BJ (cell line): ENCODE measurements at places on chromosomes 11 and 22. TPM values are rescaled to one million over a fixed set of nuclear protein-coding genes. Genes with fewer than 3 reads are reported as not detected.

- no peak for DNase-seq
These were observed 77.9 kb downstream of the BTBD10 start for GRCh38 chr11:13384908-13385640.

DNA sequence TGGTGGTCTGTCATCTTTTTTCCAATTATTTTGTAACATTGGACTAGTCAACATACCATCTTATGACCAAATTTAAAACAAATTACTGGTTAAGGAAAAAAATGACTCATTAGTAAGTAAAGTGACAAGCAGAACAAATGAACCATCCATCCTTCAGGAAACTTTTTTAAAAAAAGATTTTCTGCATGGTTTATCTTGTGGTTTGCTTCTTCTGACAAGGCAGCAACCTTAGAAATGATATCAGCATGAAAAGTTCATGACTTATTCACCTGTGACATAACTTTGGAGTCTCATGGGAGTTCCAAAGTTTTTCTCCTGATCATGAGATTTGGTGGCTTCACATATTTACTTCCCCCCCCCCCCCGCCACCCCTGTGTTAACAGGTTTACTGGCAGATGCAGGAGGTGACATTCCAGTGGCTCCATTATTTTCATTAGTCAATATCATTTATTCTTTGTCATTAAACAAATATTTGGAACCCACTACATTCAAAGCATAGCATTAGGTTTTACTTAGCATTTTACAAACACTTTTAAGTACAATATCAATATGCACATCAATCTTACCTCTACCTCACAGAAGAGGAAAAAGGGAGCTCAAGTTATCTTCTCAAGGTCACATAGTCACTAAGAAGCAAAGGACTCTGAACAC lies 40.7 kb downstream of the DCUN1D5 start:
- no peak for DNase-seq

DNA sequence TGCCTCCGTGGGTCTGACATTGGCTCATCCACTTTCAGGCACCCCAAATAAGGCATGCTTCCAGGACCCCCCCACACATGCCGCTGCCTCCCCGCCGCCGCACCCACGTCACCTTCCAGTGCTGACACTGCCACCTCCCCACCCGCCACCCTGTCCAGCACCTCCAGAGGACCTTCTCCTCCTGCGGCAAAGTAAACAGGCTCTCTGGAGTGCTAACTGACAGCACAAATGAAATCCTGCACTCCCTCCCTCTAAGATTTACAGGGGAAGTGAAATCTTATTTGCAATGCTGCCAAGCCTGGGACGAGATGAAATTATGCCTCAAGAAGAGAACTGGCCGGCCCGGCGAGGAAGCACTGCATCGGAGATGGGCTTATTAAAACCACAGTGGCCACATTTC lies 35.3 kb downstream of the MACROD1 start:
- no peak for DNase-seq

DNA sequence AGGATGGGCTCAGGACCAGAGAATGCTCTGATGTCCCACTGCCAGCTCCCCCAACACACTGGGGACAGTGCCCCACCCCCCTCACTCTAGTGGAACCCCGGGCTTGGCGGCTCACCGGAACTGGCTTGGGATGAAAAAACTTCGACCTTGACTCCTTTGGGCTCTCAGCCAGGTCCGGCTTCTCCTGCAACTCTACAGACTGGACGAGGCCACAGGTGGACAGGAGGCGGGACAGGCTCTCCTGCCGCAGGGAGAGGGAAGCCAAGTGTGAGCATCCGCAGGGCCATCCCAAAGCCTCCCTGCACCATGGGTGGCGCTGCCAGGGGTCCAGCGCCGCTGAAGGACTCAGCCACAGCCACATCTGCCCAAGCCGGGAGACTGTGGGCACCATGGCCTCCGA lies 3.7 kb downstream of the RRP7A start:
- DNase-seq, result no peak

DNA sequence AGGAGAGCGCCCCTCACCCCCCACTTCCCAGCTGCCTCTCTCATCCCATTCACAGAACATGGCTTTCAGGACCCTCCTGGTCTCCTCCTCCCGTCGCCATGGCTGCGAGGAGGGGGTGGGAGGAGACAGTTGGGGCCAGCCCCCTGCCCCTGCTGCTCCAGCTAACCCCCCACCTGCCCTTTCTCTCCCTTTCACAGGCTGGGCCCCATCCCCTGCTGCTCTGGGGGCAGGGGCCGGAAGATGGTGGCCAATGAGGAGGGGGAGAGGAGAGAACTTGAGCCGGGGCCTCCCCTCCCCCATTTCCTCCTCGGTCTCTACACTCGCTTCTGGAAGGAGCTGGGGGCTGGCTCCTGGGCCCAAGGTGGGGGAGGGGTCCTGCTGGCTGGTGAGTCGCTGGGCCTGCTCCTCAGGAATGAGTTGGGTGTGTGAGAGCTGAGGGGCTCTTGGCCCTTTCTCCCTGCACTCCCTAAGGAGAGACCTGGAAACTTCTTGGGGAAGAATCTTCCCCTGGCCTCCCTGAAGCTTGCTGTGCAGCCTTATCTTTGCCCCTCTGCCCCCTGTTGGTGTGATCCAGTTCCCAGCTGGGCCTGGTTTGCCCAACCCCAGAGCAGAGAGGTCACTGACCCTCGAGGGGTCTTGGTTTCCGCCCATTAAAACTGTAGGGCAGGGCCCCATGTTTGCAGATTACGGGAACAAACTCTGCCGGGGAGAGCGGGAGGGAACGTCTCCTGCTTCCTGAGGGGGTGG lies 10.2 kb downstream of the YPEL4 start:
- DNase-seq, result no peak

GRCh38 chr11:102453302-102453695 lies 734 bp upstream of the TMEM123 start:
- DNase-seq, result no peak

DNA sequence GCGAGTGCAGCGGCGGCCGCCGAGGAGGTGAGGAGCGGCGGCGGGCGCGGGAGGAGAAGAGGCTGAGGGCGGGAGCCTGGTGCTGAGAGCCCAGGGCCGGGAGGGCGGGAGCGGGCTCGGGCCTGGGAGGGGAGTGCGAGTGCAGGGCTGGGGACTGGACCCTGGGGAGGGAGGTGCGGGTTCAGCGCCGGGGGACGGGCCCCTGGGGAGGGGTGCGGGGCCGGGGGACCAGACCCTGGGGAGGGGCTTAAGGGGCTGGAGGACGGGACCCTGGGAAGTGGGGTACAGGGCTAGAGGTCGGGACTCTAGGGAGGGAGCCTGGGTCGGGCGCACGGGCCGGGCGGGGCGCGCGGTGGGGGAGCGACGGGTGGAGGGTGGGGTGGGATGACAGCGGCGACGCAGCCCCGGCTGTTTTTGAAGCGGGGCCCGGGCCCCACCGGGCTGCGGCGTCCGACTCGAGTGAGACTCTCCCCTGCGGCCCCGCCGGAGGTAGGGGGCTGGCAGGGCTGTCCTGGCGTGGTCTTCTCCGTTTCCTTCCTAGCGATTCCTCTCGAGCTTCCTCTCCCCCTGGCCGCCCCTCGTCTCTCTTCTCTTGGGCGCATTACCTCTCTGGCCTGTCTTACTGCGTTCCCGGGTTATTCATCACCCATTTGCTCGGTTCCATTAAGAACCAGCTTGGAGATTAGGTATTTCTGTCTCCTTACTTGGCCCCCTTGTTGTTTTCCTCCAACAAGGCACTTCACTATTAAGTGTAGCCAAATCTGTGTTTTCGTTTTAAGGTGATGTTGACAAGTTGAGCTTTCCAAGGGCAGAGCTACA lies 754 bp downstream of the NUP50 start:
- DNase-seq, result no peak

GRCh38 chr11:120022617-120023016 lies 115.3 kb downstream of the TRIM29 start:
- no peak for DNase-seq

GRCh38 chr22:35126993-35127392 lies 61.0 kb downstream of the ISX start:
- DNase-seq, result no peak

DNA sequence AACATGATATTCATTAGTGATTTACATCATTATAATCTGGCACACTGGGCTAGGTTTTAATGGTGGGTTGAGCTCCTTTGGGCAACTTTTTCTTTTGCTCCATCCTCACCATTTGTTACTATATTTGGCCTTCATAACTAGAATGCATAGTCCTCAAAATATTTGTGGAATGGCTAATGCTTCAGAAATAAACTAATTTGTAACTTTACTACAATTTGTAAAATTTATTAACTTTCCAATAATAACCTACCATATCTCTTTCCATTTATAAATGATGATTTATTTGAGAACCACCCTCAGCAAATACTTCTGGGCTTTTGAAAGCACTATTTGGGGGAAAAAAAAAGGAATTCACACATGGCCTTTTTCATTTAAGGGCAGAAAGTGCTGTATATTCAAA lies 79.7 kb downstream of the LARGE2 start:
- DNase-seq, result no peak

DNA sequence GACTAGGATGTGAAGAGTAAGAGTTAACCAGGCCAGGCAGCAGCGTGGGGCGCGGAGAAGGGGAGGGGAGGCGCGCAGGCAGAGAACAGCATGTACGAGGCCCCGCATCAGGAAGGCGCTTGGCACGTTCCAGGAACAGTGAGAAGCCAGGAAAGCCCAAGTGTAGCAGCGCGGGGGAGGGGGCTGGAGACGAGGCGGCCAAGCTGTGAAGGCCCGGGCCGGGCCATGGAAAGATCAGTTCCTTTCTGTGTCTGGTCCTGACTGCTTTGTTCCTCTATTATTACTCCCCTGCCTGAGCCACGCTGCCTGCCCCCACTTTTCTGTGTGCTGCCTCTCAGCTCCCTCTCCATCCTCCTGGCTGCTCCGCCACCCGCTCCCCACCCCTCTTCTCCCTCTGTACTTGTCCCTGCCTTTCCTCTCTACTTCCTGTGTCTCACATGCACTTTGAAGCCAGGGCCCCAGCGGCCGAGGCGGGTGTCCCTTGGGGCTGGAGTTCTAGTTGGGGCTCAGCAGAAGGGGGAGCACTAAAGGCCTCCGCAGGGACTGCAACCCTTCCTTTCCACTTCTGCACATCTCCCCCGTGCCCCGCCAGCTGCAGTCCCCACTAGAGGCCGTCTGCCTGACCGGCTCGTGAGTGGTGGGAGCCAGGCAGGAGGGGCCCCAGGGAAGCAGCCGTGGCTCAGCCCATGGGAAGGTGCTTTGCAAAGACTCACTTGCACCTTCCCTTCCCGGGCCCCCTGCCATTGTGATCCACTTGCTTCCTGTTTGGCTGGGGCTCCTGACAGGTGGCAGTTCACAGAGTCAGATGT lies 63.7 kb downstream of the PRDM11 start:
- no peak for DNase-seq

GRCh38 chr22:37334461-37334858 lies 52.2 kb downstream of the CYTH4 start:
- DNase-seq, result no peak

- DNase-seq, result no peak
These were observed 4.3 kb upstream of the PRDM10 start for GRCh38 chr11:130006929-130007328.

NCF4 gene
- not detected in 2 replicates for polyA plus RNA-seq

DNA sequence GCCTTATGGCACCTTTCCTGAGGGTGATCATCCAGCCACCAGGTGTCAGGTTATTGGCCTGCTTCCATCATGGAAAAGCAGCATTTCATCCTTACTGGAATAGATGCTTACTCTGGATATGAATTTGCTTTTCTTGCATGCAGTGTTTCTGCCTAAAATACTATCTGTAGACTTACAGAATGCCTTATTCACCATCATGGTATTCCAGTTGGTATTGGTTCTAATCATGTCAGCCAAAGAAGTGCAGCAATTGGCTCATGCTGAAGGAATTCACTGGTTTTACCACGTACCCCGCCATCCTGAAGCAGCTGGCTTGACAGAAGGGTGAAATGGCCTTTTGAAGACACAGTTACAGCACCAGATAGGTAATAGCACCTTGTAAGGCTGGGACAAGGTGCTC lies 194.2 kb downstream of the AASDHPPT start:
- no peak for DNase-seq

GRCh38 chr11:65225279-65226102 lies 36.3 kb upstream of the POLA2 start:
- DNase-seq, result no peak

GRCh38 chr11:100908746-100909145 lies 220.9 kb downstream of the PGR start:
- DNase-seq, result no peak

GRCh38 chr11:73156686-73157085 lies 14.6 kb upstream of the FCHSD2 start:
- DNase-seq, result no peak

GRCh38 chr11:69598147-69598546 lies 42.8 kb upstream of the CCND1 start:
- DNase-seq, result no peak

DNA sequence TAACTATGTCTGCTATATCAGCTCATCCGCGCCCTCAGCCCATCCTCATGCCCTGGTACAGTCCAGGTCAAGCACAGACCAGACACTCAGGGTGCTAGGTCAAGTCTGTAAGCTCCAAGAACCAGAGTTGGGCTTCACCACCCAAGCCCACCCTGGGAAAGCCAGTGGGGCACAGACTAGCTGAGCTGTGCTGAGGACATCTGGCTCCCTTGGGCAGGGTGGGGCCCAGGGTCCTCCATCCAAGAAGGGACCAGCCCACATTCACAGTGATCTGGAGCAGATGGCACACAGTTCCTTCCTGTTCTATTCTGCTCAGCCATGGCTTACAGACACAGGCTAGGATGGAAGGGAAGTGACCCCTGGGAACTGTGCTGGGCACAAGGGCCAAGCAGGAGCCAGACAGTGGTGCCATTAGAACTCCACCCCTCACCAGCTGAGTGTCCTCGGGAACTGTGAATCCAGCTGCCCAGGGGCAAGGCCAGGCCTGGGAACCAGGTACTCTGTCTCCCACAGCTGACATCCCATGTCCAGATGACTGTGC lies 9.1 kb downstream of the P2RY6 start:
- no peak for DNase-seq

GRCh38 chr11:125374398-125374797 lies 121.7 kb downstream of the FEZ1 start:
- DNase-seq, result no peak

NADSYN1 gene
- 44.3 and 63.6 TPM in 2 replicates for polyA plus RNA-seq

DNA sequence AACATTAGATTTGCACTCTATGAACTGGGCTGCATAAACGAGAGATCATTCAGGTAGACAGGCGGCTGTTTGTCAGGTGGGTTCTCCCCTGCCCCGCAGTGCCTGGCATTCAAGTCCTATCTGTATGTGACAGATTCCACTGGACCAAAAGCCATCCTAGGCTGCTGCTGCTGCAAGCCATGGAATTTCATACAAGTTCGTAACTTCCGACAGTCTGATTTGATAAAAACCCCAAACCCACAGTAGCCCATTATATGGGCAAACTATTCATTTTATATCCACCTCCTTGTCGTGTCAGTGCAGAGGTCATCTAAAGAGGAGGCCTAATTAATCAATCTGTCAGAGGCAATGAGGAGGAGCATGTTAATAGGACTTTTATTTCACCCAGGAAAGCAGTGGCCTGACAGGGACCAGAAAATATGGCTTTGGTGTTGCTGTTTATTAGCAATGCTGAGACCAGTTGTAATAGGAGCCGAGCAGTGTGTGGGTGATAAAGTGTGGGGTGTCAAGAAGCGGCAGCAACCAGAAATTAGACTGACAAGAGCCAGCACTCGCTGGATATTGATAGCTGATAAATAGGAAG lies 124.2 kb downstream of the ARL14EP start:
- DNase-seq, result no peak
